ENCODE measurements at places on chromosomes 7 and 10. TPM values are rescaled to one million over a fixed set of nuclear protein-coding genes. Genes with fewer than 3 reads are reported as not detected.

The WEE2 gene
- not detected for total RNA-seq

- no peak for DNase-seq
These were observed 354.5 kb downstream of the TFEC start for GRCh38 chr7:115676080-115676479.

- DNase-seq = no peak
These were observed 129.3 kb downstream of the WNT2 start for GRCh38 chr7:117193564-117193963.

The ABCB4 gene
- not detected for total RNA-seq

The SPDYE16 gene
- 0.20 TPM for total RNA-seq

The MKI67 gene
- total RNA-seq = 205 TPM

DNA sequence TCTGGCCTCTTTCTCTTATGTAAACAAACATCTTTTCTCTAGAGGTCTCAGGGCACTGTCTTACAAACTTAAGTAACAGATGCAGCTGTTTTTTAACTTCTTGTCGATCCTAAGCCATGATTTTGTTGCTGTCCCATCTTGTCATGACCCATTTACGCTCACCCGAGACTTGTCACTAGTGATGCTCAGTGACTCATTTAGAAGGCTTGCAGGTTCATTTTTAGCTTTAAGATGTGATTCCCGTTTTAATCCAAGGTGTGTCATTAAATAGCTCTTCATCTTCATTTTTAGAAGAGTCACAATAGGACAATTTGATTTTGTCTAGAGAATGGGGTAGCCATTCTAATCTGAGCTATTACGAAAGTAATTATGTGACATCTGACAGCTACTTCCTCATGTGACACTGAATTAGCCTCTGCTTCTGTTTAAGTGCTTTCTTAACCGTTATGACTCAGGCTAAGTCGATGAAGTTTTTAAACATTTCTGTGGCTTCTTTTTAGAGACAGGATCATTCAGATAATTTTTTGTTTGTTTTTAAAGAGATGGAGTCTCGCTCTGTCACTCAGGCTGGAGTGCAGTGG is 42.7 kb downstream of the SPDYE5 start:
- DNase-seq = no peak

DNA sequence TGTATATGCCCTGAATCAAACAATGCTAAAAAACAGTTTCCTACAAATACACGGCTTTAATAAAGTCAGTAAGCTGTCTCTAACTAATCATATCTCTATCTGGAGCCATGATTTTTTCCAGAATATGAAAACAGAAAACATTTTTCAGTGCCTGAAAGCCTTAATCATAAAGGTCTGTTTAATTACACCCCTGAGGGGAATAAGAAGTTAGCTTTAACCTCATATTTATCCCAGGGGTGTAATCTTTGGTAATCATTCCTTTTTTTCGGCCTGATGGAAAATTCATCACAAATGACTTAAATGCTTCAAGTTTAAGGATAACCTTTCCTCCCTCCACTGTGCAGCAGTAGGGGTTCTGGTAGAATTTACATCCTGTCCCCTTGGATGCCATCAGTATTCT is 124.2 kb downstream of the ATE1 start:
- no peak for DNase-seq

The CPVL gene
- total RNA-seq = not detected

DNA sequence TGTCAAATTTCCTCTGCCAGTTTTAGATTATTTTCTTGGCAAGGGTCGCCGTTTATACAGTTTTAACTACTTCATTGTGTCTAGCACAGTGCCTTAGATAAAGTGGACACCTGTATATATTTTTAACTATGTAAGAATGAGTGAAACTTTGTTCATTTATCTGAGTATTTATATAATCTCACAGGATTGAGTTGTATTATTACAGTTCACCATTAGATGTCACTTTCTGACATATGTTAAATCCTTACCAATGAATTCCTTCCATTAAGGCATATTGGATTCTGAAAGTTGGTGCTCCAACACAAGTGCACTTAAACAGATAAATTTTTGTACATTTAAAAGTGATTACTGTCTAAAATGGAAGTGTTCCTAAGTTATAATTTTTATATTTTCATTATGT is 43.0 kb downstream of the ZMYND11 start:
- DNase-seq = no peak

DNA sequence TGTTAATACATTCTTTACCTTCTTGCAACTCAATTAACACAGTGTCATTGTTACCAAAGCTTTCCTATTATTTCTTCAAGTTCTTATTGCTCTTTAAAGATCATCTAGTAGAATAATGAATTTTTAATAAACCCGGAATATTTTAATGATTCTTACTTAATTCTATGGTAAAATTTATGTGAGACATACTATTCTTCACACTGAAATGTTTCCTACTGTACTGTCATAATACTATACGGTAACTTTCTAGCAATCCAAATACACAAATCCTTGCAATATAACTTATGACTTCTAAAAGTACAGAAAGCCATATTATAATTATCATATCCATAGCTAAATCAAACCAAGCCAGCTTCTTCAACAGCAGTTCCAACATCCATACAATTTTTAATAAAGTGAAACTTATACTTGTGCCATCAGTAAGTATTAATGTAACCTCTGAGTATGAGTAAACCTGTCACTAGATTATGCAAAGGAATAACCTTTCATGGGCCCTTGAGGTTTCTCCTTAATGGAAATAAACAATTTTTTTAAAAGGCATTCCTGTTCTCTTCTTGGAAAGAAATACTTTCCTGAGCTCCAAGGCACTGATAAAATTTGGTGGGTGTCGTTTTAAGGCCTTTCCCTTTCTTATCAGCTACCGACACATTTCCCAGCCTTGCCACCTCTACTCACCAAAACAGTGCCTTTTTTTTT is 87.4 kb downstream of the IMMP2L start:
- DNase-seq = no peak

DNA sequence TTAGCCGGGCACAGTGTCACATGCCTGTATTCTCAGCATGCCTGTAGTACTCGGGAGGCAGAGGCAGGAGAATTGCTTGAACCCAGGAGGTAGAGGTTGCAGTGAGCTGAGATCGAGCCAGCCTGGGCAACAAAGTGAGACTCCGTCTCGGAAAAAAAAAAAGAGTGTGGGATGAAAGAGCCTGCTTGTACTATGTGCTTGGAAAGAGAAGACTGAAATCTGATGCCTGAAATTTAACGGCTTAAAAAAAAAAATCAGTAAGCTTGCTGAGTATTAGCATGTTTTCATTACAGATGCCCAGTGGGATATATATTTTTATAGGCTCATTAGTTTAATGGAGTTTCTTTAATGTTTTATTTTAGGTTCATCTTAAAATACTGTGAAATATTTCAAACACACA is 4.2 kb downstream of the NT5C2 start:
- no peak for DNase-seq

The PYROXD2 gene
- 6.2 TPM for total RNA-seq

GRCh38 chr10:71308985-71309384 is 10.1 kb upstream of the SLC29A3 start:
- no peak for DNase-seq

The PNLIPRP2 gene
- not detected for total RNA-seq

The NPTX2 gene
- total RNA-seq = 0.18 TPM

- no peak for DNase-seq
These were observed 86.9 kb downstream of the AOAH start for GRCh38 chr7:36637417-36637816.

GRCh38 chr7:50864694-50865093 is 82.0 kb upstream of the GRB10 start:
- DNase-seq = no peak

The TMEM130 gene
- not detected for total RNA-seq

The GNGT1 gene
- not detected for total RNA-seq

DNA sequence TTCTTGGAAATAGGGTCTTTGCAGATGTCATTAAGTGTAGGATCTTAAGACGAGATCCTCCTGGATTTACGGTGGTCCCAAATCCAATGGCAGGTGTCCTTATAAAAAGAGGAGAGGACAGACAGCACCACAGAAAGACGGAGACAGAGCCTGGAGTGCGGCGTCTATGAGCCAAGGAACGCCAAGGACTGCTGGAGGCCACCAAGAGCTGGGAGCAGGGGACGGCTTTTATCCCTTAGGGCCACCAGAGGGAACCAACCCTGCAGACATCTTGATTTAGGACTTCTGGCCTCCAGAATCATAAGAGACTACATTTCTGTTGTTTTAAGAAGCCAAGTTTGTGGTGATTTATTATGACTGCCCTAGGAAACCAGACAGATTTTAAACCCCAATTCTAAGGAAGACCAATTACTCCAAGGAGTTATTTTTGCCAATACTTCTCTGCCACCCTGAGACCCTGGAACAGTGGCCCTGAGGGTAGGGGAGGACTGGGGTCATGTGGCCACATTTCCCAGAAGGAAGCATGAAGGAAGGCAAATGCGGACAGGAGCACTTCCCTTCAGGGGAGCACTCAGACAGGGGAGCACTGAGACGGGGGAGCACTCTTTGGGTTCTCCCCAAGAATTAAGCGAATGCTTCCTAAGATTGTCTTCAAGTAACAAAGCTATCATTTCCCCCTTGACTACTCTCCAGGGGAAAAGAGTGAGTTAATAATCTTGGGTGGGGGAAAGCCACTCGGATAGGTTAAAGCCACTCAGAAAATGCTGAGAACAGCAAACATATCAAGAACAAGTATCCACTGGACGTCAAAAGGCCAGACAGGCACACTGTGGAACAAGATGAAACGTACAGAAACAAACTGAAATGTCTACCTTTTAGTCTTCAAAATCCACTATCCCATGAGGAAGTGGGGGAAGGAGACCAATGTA is 67.5 kb downstream of the CHST15 start:
- DNase-seq = peak; percentile 21

Data from activated CD8-positive, alpha-beta T cell treated with anti-CD3 and anti-CD28 coated beads for 36 hours (primary cell).